Placental pericyte (primary cell): ENCODE measurements at places on chromosomes 11 and 22. TPM values are rescaled to one million over a fixed set of nuclear protein-coding genes. Genes with fewer than 3 reads are reported as not detected.

Gene OR51I1
- total RNA-seq, result not detected in 2 replicates

Gene FUT4
- total RNA-seq, result 4.8 and 6.6 TPM in 2 replicates

Gene OR52E1
- not detected in 2 replicates for total RNA-seq

Gene MISFA
- 0.29 TPM in 1 of 2 replicates, not detected in the other for total RNA-seq

Gene LIF
- 82.9 and 109 TPM in 2 replicates for total RNA-seq

Gene OR52I1
- not detected in 2 replicates for total RNA-seq

Gene OR4A16
- total RNA-seq, result not detected in 2 replicates

Gene TANGO2
- total RNA-seq, result 54.1 and 57.1 TPM in 2 replicates

Gene OR52E8
- total RNA-seq, result 1.0 TPM in 1 of 2 replicates, not detected in the other

Gene OR10W1
- not detected in 2 replicates for total RNA-seq

Gene CYP2D6
- total RNA-seq, result 0.14 and 0.44 TPM in 2 replicates

Gene GRM5
- total RNA-seq, result under 0.01 TPM in 1 of 2 replicates, not detected in the other

Gene CELSR1
- total RNA-seq, result under 0.01 and 0.43 TPM in 2 replicates

Gene OR51B5
- 0.57 TPM in 1 of 2 replicates, not detected in the other for total RNA-seq

Gene HEPHL1
- total RNA-seq, result 4.4 TPM in 1 of 2 replicates, not detected in the other

Gene OR51D1
- total RNA-seq, result not detected in 2 replicates

Gene APOL2
- total RNA-seq, result 51.0 and 62.9 TPM in 2 replicates

Gene TMPRSS5
- under 0.01 and 3.7 TPM in 2 replicates for total RNA-seq

Gene SLC22A12
- total RNA-seq, result not detected in 2 replicates

Gene MYRF
- 6.4 and 39.2 TPM in 2 replicates for total RNA-seq

Gene PGA5
- total RNA-seq, result not detected in 2 replicates

Gene CCDC134
- 12.7 and 16.3 TPM in 2 replicates for total RNA-seq

Gene OR52A5
- total RNA-seq, result not detected in 2 replicates

Gene MFNG
- total RNA-seq, result 0.43 TPM in 1 of 2 replicates, not detected in the other

Gene KRTAP5-8
- total RNA-seq, result not detected in 2 replicates

Gene RNASEH2C
- 18.2 and 45.7 TPM in 2 replicates for total RNA-seq

Gene SERHL2
- total RNA-seq, result 1.0 and 1.8 TPM in 2 replicates

Gene BIRC3
- total RNA-seq, result 2.4 and 4.4 TPM in 2 replicates

Gene PATE4
- not detected in 2 replicates for total RNA-seq

Gene PRDM10
- total RNA-seq, result 5.5 and 13.3 TPM in 2 replicates

Gene ANKK1
- total RNA-seq, result 0.14 and 0.44 TPM in 2 replicates

Gene TRPC6
- total RNA-seq, result 0.66 and 1.3 TPM in 2 replicates

Gene RFPL1
- total RNA-seq, result not detected in 2 replicates

Gene FHIP1B
- 24.9 and 36.5 TPM in 2 replicates for total RNA-seq

Gene APOA5
- not detected in 2 replicates for total RNA-seq

Gene OR4P4
- not detected in 2 replicates for total RNA-seq

Gene ASCL2
- 0.22 TPM in 1 of 2 replicates, not detected in the other for total RNA-seq

Gene GUCY1A2
- total RNA-seq, result 0.44 and 1.6 TPM in 2 replicates

Gene POU2AF3
- total RNA-seq, result 0.14 TPM in 1 of 2 replicates, not detected in the other

Gene OR8K5
- not detected in 2 replicates for total RNA-seq

Gene GLB1L2
- total RNA-seq, result under 0.01 TPM in 1 of 2 replicates, not detected in the other

Gene DSCAML1
- not detected in 2 replicates for total RNA-seq

Gene C11orf86
- total RNA-seq, result not detected in 2 replicates

Gene C11orf65
- 0.44 and 0.72 TPM in 2 replicates for total RNA-seq

Gene OR2AG1
- not detected in 2 replicates for total RNA-seq

Gene GAS2L1
- 9.4 and 42.7 TPM in 2 replicates for total RNA-seq

Gene P4HA3
- 8.8 and 11.3 TPM in 2 replicates for total RNA-seq

Gene OR56A3
- total RNA-seq, result not detected in 2 replicates

Gene MRGPRX3
- total RNA-seq, result 0.14 TPM in 1 of 2 replicates, not detected in the other

Gene CHST1
- 1.8 and 2.3 TPM in 2 replicates for total RNA-seq

Gene GDPD4
- total RNA-seq, result 0.44 TPM in 1 of 2 replicates, not detected in the other

Gene SPDYC
- not detected in 2 replicates for total RNA-seq

Gene TUB
- 0.57 and 0.88 TPM in 2 replicates for total RNA-seq

Gene MPPED1
- not detected in 2 replicates for total RNA-seq

Gene MOV10L1
- total RNA-seq, result 5.5 and 5.7 TPM in 2 replicates

Gene MMP13
- total RNA-seq, result 0.14 TPM in 1 of 2 replicates, not detected in the other
